NT2/D1 (cell line): ENCODE measurements at places on chromosomes 12 and 14.

GRCh38 chr12:53604581-53604980 is 21.6 kb downstream of the ATF7 start:
- no peak for DNase-seq

GRCh38 chr14:42523666-42524065 is 917.0 kb downstream of the LRFN5 start:
- no peak for DNase-seq

GRCh38 chr14:59253527-59253926 is 65.1 kb downstream of the DAAM1 start:
- DNase-seq, result no peak

- no peak for DNase-seq
Observed at GRCh38 chr12:42156232-42156631, 11.6 kb upstream of the GXYLT1 start.

GRCh38 chr14:68309616-68310015 is 483.3 kb downstream of the ZFP36L1 start:
- DNase-seq, result no peak

GRCh38 chr12:46900734-46901463 is 75.1 kb upstream of the SLC38A4 start:
- no peak for DNase-seq

- no peak for DNase-seq
Observed at GRCh38 chr14:91398707-91399106, 18.9 kb downstream of the CCDC88C start.

- no peak for DNase-seq
Observed at GRCh38 chr12:38399711-38400206, 83.2 kb downstream of the ALG10B start.

DNA sequence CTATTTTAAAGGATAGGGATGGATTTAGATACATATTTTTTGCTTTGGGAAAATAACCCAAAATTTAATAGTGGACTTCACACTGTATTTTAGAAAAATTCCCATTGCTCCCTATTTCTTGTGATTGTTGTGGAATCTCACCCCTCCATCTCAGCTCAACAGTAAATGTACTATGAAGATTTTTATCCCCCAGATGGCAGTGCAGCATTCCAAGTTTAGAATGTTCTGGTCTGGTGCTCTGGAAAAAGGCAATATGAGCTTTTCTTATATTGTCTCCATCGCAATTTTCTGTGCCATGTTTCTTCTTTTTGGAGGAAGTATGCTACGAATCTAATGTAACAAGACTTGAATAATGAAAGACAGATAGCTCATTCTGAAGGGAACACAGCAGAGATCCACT is 471.7 kb upstream of the SYT1 start:
- DNase-seq, result no peak

GRCh38 chr12:11865824-11866223 is 204.9 kb upstream of the BCL2L14 start:
- DNase-seq, result no peak

DNA sequence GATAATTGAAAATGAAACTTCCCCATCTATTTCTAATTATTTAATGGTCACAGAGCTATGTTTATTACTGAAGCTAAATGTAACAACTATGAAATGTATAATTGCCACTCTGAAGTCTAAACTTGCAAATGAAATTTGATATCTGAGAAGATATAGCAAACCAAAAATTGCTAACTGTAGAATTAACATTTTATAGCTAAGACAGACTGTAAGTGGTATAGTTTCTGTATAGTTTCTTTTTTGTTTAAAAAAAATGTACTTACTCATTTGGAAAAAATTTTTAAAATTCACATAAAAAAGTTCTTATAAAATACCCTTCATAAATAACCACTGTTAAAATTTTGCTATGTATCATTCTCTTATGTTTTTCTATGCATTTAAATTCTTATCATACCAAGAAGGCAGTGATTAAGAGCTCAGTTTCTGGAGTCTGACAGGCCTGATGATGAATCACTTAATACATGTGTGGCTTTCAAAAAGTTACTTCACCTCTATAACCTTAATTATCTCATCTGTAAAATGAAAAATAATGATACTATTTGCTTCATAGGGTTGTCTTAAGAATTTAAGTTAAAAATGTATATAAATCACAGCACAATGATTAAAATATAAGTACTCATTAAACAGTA is 214.7 kb upstream of the GARIN2 start:
- DNase-seq, result no peak

- DNase-seq, result no peak
Observed at GRCh38 chr12:1220127-1221092, 229.4 kb downstream of the ERC1 start.

GRCh38 chr14:35814371-35815005 is 5.4 kb upstream of the RALGAPA1 start:
- no peak for DNase-seq

DNA sequence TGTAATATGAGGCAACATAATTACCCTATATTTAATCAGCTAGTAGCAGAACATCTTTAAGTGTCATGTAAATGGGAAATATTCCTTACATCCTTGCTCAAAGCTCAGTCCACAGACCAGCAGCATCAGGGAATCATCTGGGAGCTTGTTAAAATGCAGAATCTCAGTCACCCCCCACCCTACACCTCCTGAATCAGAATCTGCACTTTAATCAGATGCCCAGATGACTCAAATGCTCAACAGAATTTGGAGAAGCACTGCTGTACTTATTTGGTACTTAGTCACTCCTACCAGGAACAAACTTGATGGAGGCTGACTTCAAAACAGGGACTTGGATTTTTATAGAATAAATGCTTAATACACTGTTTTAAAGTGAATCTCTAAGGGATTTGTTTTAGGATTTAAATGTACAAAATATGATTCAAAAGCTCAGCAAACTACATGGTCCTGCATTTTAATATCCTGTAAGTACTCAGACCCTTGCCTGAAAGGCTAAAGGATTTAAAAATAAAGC is 96.5 kb downstream of the ARMH4 start:
- no peak for DNase-seq

DNA sequence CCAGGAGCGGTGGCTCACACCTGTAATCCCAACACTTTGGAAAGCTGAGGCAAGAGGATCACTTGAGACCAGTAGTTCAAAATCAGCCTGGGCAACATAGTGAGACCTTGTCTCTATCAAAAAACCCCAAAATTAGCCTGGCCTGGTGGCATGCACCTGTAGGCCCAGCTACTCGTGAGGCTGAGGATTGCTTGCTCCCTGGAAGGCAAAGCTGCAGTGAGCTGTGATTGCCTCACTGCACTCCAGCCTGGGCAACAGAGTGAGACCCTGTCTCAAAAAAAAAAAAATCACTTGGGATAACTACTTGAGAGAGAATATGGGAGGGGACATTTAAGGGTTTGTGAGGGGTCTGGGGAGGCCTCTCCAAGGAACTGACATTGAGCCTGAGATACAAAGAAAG is 109.0 kb downstream of the GPATCH2L start:
- no peak for DNase-seq

DNA sequence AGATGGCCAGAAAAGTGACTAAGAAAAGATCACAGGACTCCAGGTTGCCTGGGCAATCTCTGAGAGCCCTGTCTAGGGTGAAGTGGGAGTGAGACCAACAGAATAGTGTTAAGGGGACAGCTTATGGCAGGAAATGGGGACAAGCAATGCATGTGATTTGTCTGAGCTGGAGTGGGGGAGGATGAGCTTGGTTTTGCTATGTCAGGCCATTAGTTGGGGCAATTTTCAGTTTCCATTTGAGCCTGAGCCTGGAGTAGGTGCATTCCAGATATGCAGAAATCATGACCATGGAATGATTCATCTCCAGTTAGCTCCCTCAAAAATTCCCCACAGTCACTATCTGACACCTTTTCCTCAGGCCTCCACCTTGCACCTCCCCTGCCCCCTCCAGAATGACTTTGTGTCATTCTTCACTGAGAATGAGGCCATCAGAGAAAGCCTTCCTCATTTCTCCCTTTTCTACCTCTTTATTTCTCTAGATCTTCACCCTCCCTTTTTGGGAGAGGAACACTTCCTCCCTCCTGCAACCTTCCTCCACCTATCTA is 150.9 kb upstream of the PLEKHG7 start:
- DNase-seq, result no peak

GRCh38 chr12:70698345-70698744 is 61.1 kb upstream of the PTPRB start:
- DNase-seq, result no peak

DNA sequence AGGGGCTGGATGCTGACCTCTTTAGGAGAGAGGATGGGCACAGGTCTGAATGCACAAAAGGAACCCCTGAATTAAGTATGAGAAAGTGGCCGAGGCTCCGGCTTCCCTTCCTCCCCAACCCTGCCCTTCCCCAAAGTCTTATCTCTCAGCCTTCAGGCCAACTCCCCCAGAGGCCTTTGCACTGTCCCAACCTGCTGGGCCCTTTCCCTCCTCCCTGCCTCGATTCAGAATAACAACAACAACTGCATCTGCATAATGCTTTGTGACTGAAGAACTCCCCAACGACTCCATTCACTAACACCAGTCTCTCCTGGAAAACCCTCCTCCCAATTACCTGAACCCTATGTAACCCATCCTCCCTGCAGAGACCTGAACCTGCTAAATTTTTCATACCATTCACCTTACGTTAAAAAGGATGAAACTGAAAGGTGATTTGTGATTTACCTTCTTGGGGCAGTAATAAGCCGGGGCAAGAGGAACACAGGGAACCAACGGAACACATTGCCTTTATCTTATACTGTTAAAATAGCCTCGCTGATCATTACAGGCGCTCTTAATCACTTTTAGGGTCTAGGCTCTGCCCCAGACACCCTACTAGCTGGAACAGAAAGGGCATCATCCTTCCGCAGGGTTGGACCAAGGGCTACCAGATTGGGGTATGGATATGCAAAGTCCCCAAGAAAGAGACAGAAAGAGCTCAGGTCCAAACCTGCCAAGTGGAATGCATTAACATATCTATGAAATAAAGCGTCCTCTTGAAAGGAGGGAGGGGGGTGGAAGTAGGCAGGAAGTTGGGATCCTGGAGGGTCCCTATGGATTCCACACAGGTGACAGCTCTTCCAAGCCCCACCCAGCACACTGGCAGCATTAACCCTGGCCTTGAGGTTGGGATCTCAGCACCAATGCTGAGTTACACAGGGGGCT is 24.2 kb upstream of the FOXN3 start:
- DNase-seq, result peak; percentile 80

- DNase-seq, result no peak
Observed at GRCh38 chr12:121001060-121001459, 15.2 kb downstream of the C12orf43 start.

- DNase-seq, result no peak
Observed at GRCh38 chr12:31914927-31915326, 44.3 kb upstream of the RESF1 start.

GRCh38 chr14:102565959-102566358 is 26.5 kb upstream of the RCOR1 start:
- DNase-seq, result no peak

- DNase-seq, result no peak
Observed at GRCh38 chr14:104799244-104800014, 1.5 kb upstream of the ZBTB42 start.

GRCh38 chr12:43169115-43169681 is 382.8 kb downstream of the ADAMTS20 start:
- DNase-seq, result no peak

GRCh38 chr14:65709576-65709975 is 297.0 kb downstream of the FUT8 start:
- DNase-seq, result no peak

GRCh38 chr14:47262801-47263200 is 412.6 kb downstream of the MDGA2 start:
- DNase-seq, result no peak

- DNase-seq, result no peak
Observed at GRCh38 chr12:62426089-62426488, 40.5 kb upstream of the MON2 start.

DNA sequence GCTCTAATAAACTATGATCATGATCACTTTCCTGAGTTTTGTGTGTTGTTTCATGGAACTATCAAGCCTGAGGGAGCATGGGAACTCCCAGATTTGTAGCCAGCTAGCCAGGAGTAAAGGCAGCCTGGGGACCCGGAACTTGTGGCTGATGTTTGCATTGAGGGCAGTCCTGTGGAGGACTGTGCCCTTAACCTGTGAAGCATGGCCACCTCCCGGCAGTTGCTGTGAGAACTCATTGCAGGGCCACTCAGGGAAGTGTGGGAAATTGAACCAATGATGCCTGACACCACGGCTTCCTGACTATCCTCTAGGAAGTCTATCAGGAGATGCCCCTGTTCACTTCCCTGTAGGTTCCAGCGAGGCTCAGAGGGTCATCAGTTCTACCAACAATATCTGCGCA is 250.6 kb downstream of the DAD1 start:
- DNase-seq, result no peak

DNA sequence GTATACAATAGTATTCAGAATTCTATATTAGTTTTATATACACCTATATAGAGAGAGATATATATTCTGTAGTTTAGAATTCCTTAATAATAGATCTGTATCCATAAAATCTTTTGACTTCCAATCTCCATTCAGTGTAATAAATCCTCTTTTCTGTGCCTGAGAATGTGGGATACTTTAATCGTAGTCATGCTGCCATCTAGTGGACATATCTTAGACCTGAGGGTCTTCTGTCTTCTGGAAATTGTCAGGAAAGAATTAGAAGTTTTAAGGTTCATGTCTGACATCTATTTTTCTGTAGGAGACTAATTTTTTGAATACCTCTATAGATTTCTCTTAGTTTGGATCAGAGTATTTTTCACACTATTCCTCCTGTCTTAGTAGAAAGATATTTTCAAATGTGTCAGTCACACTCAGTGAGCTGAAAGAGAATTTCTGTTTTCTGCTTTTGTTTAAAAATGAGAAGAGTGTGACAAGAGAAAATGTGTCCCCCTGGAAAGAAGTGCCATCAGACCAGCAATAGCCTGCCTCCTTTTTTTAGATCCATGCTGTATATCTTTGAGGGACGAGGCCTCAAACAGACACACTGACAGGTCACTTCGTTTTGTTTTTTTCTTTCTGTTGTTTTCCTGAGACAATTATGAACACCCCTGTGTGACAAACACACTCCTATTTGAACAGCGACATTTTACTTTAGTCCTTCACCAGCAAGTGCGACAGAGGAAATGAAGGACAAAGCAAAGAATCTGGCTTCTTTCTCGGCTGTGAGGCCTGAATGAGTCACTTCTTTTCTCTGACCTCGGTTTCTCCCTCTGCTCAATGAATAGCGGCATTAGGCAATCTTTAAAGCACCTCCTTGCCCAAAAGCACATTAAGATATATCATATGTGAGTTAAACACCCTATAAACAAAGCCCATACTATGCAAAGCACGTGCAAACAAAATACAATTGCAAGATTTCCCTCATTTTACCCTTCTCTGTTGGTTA is 96.3 kb downstream of the GALC start:
- no peak for DNase-seq

DNA sequence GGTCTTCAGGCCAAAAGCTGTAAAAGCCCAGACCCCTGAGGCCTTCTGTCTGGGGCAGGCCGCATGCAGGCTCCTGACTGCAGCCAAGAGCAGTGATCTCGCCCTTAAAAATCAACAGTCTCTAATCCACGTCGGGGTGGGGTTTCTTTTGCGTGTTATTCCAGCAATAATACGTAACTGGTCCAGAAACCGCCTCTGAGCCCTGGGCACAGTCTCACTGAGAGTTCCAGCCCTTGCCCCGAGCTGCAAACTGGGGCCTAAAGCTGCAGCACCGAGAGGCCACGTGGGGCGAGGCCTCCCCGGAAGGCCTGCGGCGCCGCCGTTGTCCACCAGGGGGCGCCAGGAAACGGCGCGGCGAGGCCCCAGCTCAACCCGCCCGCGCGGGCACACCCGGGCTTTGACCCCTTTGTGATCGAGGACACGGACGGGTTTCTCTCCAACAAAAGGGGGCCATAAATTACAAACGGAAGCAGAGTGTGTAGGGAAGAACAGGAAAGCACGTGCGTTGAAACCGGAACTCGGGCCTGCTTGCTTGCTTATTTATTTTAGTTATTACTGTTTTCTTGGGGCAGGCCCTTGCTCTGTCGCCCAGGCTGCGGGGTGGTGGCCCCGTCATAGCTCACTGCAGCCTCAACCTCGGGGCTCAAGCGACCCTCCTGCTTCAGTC is 87.2 kb downstream of the NINJ2 start:
- DNase-seq, result peak; percentile 90
